AG09319 (cell line): ENCODE measurements at places on chromosomes 12 and 14.

GRCh38 chr14:31291210-31291609 lies 83.6 kb upstream of the HECTD1 start:
- DNase-seq = no peak

DNA sequence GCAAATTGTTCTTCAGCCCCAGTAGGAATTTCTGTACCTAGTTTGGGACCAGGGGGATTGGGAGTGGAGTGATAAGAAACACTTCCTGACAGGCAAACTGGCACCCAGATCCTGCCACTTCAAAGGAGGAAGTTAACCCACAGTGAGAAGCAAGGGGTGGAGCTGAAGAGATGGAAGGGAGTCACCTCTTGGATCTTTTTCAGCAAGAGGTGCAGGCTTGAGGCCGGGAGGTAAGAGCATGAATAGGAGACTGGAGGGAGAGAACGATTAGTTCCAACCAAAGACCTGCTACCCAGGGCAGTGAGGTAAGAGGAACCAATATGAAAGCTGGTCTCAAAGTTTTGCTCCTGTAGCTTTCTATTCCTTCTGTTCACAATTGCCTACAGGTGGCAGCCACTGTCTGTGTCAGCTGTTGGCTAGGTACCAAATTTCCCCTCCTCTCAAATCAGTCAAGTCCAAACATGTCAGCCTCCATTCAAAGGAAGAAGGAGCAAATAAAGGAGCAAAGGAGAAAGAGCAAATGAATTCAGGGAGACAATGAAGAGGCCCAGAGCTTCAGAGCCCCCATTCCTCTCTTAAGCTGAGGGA lies 14.9 kb upstream of the TAC3 start:
- no peak for DNase-seq

DNA sequence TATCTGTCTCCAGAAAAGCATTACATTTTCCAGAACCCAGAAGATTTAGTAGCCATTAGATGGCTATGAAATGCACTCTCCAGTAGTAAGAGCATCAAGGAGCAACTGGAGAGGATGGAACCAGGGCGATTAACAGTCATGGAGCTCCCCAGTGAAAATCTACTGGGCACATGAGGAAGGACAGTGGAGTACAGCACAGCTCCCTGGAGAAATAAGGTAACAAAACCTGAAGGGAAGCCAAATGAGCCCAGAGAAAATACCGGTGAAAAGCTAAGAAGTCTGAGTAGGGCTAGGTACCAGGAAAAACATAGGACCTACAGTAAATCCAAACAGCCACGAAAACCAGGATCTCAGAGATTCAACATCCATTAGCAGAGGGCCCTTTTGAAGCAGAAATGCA lies 21.6 kb downstream of the SOX5 start:
- no peak for DNase-seq

GRCh38 chr12:102954134-102954533 lies 3.3 kb upstream of the ASCL1 start:
- DNase-seq = no peak

DNA sequence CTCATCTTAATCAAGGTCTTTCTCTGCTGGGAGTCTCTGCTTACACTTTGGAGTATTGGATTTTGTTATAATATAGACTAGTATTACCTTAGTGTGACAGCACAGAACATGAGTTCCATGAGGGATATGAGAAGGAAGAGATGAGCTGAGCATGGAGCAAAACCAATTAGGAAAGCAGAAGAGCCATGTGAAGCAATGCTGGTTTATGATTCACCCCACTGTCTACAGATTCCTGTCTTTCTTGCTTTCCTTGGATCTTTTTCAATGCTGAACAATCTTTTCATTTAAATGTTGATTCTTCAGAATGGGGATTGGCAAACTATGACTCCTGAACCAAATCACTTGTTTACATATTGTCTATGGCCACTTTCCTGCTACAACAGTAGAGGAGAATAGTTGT lies 70.4 kb upstream of the KITLG start:
- peak; percentile 35 for DNase-seq

DNA sequence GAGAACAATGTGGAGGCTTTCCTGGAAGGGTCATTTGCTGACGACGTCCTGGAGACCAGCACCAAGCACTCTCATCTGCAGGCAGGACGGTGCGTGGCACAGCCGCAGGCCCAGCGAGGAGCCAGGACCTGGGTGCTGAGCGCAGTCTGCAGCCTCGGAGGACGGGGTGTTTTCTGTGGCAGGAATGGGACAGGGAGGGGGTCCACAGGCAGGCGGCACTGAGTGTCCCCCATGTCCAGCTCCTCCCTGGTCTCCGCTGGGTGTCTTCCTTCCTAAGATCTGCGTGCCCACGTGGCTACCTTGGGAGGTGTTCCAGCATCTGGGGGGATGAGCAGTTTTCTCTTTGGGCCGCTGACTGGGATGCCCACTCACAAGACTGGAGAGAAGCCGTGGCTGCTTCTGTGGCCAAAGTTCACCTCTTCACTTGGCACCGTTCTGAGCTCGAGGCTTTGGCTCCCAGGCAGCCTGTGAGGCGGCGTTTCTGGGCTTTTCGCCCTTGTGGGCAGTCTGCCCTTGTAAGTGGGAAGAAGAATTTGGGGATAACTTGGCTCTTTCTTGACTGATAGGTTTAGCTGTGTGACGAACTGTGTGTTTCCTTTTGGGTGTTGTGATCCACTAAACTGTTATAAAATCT lies 72.2 kb downstream of the NOC4L start:
- no peak for DNase-seq

DNA sequence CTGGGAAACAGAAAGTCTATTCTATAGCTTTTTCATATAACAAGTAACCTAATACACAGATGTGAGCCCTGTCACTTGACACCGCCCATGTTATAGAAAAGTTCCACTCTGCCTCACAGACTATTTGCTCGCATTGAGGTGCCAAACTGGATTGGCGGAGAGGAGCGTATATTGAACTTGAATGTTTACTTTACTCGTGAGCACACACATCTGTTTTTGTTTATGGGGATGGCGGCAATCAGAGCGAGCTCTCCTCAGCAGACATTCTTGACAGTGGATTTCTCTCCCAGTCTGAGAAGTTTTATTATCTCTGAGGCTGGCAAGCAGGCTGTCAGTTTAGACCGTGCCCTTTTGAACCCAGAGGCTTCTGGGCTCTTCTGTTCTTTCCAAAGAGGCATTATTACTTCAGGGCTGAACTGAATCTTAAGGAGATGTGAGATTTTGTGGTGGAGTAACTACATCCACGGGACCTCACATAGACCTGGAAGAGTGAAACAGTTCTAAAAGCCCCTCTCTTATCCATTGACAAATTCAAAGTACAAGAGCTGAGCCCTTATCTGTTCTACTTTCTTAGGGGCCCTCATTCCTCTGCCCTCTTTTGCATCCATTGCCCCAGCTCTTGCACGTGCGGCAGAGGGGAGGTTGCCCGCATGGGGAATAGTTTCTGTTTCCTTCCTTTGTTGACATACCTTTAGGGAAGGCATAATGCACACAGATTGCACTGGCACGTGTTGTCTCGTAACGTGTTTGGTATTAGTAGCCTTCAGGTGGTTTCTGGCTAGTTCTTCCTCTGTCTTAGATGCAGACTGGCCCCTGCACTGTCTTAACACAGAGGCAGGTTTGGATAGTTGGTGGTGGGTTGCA lies 68.2 kb downstream of the DRAM1 start:
- DNase-seq = peak; percentile 51

DNA sequence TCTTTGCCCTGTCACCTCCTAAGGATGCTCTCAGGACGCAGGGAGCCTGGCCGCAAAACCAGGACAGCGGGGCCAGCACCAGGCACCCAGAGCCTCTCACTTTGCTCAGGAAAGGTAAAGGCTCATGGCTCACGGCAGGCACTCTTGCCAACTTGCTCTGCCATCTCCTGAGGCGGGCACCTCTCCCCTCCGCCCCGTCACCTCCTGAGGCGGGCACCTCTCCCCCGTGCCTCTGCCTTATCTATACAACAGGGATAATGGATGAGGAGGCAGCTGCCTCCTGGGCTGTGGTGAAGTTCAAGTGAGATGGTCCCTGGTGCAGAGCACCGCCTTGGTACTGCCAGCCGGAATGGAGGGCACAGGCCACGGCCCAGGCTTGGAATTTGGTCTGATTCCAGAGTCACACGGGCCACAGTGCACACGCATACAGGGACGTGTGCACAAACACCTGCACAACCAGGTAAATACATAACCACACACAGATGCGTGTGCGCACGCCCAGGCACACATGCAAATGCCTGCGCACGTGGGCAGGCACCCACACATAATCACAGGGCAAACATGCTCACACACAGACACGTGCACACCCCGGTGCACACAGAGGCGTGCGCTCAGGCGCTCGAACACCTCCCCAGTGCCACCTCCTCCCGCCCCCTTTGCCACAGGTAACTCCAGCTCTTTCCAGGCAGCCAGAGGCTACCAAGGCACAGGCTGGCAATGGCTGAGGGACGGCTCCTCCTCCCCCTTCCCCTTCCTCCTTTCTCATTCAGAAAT lies 11.6 kb downstream of the DEGS2 start:
- DNase-seq = no peak

DNA sequence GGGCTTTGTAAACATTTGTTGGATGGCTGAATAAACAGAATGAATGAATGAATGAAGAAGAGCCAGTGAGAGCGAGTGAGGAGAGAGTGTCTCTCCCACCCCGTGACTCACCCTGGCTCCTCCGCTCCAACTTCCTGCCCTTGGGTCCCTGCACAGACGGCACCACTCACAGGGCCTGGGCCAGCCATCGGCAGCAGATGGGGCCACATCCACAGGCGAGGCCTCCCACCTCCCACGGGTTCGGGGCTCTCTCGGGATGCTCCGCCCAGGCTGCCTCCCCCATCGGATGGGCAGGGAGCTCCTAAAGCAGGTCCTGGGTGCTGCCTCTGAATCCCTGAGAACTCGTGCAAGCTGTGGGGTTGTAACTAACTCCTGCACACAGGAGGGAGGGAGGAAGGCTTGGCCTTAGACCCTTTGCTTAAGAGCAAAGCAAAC lies 41.3 kb downstream of the CCNK start:
- no peak for DNase-seq
